Stimulated activated CD4-positive, alpha-beta T cell treated with anti-CD3 and anti-CD28 coated beads, Interleukin-4, amount 100 ng/mL, for 48 hours (primary cell): ENCODE measurements at places on chromosomes 3 and 15.
A peak's percentile ranks its signal among the peaks of the same experiment; 100 is the strongest.

DNA sequence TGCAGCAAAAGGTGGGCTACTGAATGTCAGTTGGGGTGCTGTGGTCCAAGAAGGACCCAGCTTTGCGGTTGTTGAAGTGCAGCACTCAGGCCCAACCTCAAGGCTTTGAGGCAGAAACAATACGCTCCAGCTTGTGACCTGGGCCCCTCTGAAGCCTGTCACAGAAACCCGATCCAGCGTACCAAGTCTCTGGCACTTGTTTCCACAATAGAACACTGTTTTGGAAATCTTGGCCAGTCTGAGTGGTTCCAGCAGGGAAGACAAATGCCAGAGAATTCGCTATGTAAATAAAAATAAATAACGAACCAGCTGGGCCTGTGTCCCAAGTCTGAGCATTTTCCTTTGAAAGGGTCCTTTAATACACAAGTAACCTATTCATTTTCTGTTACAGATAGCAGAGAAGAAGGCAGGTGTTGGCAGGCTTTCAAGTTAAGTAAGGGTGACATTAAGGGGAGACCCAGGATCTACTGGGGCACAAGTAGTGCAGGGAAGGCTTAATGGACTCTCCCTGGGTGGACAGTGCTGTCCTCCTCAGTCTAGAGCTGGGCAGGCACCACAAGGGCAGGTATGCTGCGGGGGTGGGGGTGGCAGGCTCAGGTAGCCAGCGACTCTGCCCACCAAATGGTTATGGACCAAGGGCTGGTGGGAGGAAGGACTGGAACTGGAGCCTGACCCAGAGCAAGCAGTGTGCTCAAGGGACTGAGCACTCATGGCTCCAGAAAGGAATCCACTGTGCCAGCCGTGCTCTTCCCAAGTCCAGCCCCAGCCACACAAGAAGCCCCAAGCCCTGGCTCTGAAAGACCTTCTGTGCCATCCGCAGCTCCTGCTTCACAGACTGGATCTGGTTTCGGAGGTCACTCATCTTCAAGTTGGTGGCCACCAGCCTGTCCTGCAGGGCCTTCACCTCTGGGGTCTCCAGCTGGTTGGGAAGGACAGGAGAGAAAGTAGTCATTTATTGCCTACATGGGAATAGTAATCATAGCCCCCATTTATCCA, 26.3 kb downstream of the CCDC13 start:
- no peak for DNase-seq

GRCh38 chr3:52136513-52136912, 17.7 kb downstream of the POC1A start:
- DNase-seq = no peak

DNA sequence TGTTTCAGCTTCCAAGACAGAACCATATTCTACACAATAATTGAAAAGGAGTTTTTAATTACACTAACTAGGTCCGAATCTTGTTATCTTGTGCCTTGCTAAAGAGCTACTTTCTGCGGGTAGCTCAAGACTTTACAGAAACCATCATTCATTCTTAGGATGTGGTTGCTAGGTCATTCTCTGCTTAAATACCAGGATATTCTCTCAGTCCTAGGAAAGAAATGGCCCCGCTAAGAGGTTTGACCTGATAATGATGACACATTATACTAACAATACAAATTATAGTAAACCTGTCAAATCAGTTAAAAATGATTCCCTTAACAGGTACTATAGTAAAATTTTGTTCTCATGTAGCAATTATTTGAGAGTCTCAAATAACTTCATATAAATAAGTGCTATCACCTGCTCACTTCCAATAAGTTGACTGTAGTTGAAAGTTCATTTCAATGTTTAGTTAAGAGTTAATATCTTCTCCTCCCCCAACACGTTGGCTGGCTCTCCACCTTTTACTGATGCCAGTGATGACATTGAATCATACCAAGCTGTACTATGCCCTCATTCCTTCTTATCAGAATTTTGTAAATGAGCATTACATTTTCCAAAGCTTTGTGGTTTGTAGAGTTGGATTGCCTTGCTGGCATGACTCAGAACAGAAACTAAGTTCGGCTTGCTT, 3.6 kb upstream of the C3orf85 start:
- DNase-seq = no peak

- no peak for DNase-seq
Observed at GRCh38 chr3:128263946-128264345, 110.7 kb downstream of the EEFSEC start.

DNA sequence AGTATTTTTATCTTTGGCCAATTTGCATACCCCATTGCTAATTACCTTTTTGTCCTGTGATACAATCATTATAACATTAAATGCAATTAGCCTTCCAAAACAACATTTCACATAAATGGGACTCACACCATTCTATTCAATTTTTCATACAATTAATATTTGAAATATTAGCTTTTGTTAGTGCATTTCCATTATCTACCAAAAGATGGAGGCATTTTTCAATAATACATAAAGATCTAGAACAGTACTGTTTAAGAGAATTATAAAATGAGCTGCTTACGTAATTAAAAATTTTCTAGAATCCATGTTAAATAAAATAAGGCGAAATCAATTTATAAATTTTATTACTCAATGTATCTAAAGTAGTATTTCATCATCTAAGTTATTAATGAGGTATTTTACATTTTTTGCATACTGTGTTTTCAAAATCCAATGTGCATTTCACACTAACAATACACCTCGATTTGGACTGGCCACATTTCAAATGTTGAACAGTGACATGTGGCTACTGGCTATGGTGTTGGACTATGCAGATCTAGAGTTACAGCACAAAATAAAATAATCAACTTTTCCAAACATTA, 74.3 kb downstream of the TJP1 start:
- no peak for DNase-seq

DNA sequence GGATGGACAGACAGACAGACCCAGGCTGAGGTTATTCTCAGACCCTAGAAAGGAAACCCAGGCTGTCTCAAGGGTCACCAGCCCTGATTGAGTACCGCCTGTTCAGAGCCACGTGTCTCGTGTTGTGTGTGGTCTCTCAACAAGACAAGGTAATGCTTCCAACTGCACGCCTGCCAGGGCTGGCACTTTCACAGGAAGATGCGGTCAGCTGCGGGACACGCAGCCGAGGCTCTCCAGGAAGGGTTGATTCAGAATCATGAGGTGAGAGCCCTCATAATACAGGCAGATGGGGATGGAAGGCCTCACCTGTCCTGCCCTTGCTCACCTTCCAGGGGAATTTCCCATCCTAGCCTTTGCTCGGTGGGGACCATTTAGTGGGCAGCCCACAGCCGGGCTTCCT, 81.4 kb downstream of the TOP2B start:
- no peak for DNase-seq

DNA sequence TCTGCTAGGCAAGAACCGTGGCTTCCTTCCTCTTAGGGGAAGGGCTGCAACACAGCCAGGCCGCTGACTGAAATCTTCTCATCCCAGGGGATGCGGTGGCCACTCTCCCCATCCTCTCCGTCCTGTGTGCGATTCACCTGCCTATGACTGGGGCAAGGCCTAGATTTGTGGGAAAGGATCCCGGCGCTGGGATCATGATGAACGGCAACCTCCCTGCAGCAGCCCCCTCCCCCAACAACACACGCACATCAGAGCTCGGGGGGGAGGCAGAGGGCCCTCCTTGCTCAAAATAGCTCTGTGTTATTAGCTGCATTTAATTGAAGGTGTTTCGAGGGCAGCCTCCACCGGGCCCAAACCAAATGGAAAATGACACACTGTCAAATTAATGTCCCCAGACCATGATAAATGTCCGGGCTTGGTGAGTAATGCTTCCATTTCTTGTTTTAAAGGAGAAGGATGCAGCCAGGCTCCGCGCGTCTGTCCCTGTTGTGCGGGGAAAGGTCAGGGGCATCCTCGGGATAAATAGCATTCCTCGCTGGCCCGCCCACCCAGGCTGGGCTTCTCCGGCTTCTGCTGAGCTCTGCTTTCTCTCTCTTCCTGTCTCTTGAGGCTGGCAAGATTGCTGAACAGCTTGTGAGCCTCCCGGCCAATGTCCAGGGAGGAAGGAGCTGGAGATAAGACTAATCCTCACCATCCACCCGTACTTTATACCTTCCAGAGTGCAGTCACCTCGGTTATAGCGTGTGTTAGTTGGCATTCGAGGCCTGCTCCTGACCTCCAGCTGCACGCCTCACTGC, 56.4 kb upstream of the TLE3 start:
- DNase-seq = no peak

DNA sequence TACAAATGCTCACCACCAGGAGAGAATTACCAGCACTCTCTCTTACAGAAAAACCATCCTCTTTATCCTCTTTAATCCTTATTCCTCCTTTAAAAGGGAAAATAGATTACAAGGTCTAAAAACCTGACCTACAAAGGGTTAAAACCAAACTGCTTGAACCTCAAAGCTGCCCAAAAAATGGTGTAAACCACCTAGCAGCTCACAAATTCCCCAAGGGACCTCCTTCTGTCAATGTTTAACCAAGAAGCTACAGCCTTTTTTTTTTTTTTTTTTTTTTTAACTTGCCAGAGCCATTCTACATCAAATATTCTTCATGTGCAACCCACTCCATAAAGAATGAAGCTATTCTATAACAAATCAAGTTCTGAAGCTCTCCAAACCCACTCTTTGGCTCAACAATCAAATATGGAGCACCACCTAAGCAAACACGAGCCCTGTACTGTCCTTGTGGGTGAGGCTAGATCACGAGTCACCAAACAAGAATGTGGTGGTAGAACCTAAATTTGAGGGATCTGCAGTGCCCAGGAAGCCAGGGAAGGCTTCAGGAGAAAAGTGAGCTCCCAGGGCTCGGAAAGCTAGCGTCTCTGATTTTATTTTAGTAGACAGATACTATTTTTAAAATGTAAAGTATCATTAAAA, 20.1 kb downstream of the OSBPL10 start:
- DNase-seq = no peak

DNA sequence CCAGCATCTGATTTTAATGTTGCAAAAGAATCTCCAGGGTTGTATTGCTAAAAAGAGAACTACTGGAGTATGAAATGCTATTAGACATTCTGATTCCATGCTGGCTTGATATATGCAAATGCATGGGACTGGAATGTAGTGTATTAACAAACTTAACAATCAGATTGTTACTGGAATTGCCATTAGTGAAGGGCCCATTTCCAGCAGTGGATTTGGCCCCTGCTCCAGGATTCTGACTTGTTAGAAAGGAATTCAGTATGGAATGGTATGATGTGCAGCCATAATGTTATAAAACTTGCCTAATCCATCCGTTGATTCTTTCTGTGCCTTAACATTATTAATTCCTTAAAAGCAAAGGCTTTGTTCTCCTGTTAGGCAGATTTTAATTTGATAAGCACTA, 7.9 kb downstream of the ARRDC4 start:
- DNase-seq = no peak

DNA sequence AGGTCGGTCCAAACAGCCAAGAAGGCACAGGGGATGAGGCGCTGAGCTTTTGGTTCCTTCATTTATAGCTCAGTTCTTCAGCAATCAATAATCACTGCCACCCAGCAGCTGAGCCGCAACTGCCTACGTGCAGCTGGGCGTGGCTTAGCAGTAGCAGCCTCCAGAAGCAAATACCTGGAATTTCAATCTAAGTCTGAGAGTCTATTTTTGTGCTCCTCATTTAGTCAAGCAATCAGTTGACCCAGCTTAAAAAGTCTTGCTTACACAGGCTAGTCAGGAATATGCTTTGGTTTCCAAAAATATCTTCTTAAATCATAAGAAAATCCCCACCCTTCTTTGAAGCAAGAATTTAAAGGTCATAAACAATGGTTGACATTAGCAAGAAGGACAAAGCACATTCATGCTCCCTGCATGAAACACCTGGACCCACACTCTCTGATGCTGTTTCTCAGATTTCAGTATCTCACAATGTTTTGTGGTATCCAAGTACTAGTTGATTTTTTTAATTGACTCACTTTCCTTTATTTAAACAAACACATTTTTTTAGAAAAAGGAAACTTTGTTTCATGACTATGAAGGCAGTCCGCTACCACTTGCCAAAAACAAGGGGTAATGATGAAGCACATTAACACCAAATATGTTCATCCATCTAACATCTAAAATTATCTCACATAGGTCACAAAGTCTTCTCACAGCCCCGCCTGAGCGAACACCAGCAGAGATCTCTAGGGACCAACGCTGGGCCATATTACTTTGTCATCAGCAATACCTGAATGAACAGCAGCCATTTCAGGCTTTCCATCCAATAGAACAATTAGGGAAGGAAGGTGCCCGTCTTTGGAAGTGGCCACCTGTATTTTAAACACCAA, 106.1 kb downstream of the OXNAD1 start:
- no peak for DNase-seq

DNA sequence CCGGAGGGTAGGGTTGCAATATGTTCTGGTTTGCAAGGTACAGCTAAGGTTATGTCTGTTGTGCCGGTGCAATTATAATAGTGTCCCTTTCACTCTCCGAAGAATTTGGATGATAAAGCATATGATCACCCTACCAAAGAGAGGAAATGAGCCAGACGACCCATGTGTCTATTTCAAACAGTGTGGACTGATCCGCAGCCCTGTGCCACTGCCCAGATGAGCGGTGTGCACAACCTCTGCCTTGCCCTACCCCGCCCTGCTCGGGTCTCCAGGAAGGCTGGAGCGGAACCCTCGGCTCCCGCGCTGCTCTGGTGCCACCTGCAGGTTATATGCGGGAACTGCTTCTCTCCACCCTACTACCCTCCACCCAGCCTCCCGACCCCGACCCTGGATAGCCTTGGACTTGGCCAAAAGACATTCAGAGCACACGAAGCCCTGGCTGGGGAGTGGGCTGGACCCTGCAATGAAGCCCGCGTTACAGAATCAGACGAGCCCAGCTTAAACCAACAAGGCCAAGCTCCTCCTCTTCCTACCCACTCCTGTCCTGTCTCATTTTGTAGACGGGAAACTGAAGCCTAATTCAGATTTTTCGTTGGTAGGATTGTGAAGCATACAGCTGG, 68.4 kb upstream of the CHRNB4 start:
- peak; percentile 64 for DNase-seq

DNA sequence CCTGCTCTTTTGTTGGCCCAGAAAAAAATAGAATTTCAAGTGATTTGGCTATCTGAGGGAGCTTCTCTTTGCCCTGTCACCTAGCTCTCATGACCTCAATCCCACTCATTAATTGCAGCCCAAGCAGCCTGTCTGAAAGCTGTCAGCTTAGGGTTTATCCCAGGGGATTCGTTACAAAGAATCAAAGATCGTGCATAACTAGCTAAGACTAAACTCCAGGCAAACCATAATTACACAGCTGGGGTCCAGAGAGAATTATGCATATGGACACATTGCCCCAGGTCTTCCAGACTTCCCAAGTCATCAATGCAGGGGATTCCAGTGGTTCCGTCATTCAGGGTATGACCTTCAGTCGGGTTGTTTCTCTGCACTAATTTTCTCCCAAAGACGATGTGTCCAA, 91.6 kb upstream of the CBLB start:
- DNase-seq = no peak

GRCh38 chr3:35709691-35710090, 70.4 kb downstream of the ARPP21 start:
- DNase-seq = no peak

- no peak for DNase-seq
Observed at GRCh38 chr15:67150023-67150860, 84.8 kb downstream of the SMAD3 start.

- no peak for DNase-seq
Observed at GRCh38 chr15:77733579-77734300, 101.0 kb upstream of the LINGO1 start.

GRCh38 chr3:30628205-30628900, 22.0 kb downstream of the TGFBR2 start:
- no peak for DNase-seq
